ENCODE measurements at places on chromosomes 2 and 18.

GRCh38 chr2:169961911-169962310 lies 134.7 kb downstream of the UBR3 start:
- DNase-seq = no peak

GRCh38 chr18:43574974-43575373 lies 297.7 kb upstream of the SYT4 start:
- no peak for DNase-seq

DNA sequence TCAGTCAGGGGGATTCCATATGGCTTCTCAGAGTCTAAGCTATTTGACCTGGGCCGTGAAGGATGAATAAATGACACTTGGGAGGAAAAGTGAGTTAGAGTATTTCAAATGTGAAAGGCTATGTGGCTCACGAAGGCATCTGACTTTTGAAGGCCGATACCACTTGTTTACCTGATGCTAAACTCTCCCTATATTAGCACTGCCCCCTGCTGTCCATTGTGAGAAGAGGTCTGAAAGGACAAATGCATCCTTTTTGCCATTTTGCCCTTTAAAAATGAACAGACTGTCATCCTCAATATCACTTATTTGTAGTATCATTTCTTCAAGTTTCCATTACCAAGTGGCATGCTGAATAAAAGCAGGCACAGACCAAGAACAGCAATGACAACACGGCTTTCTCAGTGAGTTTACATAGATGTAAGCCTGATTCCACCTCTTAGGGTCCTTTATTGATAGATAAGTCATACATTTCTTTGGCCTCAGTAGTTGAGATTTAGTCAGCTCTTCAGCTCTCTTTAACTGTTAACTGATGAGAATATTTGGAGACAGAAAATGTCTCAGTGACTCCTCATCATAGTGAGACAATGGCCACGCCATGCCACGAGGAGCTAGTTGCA lies 40.1 kb downstream of the DOCK10 start:
- peak; percentile 60 for DNase-seq

- no peak for DNase-seq
These were observed 149.4 kb downstream of the TNS1 start for GRCh38 chr2:217853301-217853881.

DNA sequence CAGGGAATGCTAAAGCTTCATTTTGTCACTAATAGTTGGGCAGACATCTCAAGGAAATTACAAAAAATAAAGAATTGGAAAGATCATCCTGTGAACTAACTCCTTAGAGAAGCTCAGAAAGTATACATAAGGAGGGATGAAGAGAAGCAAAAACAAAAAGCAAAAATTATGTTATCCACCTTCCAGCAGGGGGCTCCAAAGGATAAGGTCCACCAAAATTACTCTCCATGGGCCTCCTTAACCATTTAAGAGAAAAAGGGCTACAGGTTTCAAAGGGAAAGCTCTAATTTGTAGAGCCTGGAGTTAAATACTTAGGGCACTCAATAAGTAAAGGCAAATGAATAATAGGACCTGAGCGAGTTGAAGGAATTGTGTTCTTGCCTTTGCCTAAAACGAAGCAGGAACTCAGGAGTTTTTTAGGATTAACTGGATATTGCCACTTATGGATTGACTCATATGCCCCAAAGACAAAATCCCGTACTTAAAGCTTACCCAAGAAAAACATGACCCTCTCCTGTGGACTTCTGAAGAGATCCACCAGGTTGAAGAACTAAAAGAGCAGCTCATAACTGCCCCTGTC lies 1167.9 kb downstream of the DSC3 start:
- DNase-seq = no peak

- no peak for DNase-seq
These were observed 631.5 kb upstream of the KLHL29 start for GRCh38 chr2:22753476-22753875.

DNA sequence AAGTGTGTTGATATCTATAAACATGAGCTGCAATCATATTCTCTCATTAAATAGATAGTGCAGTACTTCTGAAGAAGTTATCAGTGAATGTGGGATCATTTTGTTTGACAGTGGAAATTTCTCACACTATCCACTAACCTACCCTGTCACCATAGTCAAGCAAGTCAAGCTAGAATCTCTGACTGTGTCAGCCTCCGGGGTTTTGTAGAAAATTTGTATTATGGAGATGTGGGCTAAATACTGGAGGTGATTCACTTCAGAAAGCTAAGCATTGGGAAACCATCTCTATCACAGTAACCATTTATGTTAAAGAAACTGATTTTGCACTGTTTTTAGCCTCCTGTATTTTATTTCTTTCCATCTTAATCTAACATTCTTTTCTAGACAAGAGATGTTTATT lies 126.6 kb upstream of the CREB1 start:
- DNase-seq = no peak

DNA sequence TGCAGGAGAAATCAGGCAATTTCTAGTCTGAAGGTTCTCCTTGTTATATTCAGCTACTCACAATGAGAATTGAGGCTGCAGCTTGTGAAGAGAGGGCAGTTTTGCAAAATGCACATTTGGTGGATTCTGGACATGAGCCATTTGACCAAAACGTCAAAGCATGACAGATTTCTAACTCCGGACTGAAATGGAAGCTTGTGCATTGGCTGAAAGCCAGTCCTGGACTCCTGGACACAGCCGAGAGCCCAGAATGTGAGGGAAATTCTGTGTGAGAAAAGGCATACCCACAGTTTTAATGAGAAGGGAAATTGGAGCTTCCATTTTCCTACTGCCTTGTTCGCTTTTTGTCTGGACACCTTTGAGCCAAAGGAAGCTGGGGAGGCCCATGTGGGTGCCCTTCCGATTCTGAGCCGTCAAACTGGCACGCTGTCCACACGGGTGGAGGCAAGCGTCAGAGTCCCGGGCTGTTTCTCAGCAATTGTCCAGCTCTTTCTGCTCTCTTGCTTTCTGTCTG lies 23.7 kb upstream of the ROCK2 start:
- no peak for DNase-seq

GRCh38 chr2:162424816-162425215 lies 80.9 kb downstream of the GCA start:
- DNase-seq = no peak

DNA sequence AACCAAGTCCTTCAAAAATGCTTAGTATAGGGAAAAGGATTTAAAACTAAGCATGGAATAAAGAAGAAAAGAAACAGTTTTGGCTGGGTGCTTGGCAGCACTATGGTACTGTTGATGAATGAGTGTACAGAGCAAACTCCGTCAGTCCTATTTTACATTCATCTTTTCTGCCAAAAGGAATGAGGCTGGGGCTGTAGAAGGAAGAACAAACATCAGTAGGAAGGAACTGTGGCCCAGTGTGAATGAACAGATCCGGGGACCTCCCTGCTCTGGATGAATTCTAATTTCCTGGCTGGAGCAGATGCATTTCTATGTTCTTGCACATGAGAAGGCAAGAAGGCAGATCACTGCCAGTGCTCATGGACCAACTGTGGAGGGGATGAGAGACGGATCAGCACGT lies 474.0 kb upstream of the MEIS1 start:
- no peak for DNase-seq

DNA sequence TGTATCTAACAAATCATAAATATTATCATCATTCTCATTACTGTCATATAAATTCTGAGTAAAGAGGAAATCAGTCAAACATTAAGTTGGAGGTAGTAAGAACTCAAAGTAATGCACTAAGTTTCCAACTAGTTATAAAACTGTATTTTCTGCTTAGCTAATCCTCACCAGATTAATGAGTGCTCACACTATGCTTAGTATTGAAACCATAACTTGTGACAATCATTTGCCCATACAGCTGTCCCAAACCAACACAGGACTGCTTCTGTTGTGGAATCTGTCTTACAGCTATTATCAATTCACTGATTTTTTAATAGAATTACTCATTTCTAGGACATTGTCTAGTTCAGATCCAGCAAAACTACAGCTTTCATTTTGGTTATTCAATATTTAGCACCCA lies 41.5 kb upstream of the TANK start:
- no peak for DNase-seq

- no peak for DNase-seq
These were observed 134.9 kb upstream of the DSEL start for GRCh38 chr18:67651438-67651837.

GRCh38 chr2:237866101-237866621 lies 6.7 kb downstream of the RAMP1 start:
- DNase-seq = no peak

GRCh38 chr2:240818293-240819125 lies 1.5 kb downstream of the KIF1A start:
- DNase-seq = peak; percentile 47

GRCh38 chr2:240340361-240340761 lies 95.1 kb upstream of the GPC1 start:
- no peak for DNase-seq

DNA sequence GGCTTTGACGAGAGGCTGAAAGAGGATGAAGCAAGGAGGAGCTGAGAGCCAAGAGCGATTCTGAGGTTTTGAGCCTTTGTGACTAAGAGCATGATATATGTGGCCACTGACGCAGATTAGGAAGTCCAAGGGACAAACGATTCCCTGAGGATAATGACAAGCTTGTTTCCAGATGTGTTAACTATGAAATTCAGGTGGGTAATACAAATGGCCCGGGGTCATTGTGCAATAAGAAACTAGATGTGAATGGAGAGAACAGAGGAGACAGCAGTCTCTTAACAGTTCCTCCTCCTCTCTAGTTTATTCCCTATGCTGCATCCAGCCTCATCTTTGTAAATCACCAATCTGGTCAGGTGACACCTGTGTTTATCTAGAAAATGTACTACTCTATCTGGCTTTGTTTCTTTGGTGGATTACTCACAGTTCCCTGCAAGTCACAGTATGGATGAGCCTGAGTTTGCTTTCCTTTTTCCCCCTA lies 84.2 kb downstream of the SOCS6 start:
- no peak for DNase-seq

DNA sequence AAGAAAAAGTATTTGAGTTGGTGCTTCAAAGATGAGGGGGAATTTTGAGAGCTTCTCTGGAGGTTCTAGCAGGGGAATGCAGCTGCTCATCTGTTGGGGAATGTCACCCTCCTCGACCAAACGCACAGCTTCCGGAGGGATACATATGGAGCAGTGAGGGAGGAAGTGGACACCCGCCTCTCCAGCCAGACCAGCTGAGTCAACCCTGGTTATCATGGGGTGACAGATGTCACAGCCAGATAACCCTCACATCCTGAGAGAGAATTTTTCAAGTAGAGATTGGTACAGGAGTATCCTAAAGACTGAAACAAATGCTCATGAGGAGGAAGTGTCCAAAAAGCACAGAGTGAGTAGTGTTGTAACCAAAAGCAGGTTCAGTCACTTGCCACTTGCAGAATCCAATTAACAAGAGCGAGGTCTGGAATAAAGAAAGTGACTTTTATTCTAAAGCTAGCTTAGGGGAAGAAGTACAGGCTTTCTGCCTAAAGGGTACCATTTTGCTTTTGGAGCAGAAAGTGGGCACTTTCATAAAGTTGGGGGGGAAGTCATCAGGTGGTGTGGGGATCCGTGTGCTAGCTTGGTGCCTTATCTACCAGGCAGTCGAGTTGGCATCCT lies 395.2 kb downstream of the RAD51AP2 start:
- DNase-seq = no peak

GRCh38 chr2:10495988-10496313 lies 47.8 kb upstream of the ODC1 start:
- DNase-seq = no peak

GRCh38 chr2:37000318-37000717 lies 34.0 kb upstream of the STRN start:
- DNase-seq = no peak

- DNase-seq = no peak
These were observed 60.3 kb upstream of the UPP2 start for GRCh38 chr2:158041400-158041799.

DNA sequence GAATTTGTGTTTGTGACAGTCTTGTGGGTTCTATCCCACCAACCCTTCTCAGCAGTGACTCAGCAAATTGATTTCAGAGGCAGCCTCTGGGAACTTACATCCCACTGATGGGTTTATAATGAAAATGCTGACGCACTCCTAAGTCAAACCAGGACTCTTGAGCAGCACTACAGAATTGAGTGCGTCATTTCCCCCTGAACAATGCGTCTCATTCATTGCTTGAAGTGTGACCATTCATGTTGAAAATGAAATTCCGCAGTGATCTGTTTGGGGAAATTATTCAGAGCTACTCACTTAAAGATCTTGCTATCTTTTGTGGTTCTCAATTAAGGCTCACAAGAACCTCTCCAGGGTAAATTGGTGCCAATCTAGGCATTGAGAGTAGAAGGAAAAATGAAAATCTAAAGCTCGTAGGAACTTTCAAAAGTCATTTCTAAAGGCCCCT lies 417.7 kb upstream of the SLC14A2 start:
- peak; percentile 58 for DNase-seq

GRCh38 chr18:25055076-25055475 lies 296.9 kb downstream of the ZNF521 start:
- DNase-seq = no peak

DNA sequence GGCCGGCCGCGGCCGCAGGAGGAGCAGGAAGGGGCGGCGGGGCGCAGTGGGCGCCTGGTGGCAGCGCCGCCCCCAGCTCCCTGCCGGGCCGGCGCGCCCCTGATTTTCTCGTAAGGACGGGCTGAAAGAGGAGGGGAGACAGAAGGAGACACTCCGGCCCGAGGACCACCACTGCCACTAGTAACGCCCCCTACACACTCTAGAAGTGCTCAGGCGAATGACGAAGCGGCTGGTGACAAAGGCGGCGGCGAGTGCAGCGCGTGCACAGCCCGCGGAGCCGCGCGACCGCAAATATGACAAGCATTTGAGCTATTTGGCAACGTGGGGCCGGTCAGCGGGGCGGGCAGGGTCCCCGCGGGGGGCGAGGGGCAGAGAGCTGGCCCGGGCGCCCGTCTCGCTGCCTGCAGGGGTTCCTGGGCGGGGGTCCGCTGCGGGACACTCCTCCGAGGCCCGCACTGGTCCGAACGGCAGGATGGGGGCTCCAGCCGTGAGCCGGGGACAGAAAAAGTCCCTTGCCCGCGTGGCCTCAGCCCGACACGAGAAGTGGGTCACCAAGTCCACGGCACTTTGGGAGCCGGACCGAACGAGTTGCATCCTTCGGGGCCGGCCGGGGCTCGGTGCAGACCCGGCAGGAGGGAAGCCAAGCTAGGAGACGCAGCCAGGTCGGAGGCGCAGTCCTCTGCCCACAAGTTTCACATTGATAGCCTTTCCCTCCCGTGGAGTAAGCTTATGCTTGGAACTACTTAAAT lies 524 bp upstream of the SERTAD2 start:
- DNase-seq = peak; percentile 81

Data from NCI-H345 (cell line).